ENCODE measurements at places on chromosomes 3 and 15.

DNA sequence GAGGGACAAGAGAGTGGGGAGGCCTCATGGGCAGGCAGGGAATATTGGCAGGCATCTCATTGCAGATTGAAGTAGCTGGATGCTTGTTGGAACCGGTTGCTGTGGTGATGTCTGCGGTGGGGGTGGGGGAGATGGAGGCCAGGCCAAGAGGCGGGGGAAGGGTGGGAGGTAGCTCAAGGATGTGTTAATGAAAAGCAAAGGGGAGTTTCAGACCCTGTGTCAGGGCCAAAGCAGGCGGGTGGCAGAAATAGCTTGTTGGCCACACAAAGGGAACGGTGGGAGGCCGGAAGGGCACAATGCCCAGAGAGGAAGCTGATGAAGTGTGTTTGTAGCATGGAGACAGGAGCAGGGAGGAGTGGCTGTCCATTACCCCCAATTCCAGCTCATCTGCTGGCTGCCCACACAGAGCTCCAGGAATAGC is 28.0 kb downstream of the CCDC33 start:
- no peaks in the 10 kb centered on the region for H3K4me1 ChIP-seq
- H3K27ac ChIP-seq = peak overlapping the region; percentile 81
- H3K36me3 ChIP-seq = no peaks in the 10 kb centered on the region
- DNase-seq = peak; percentile 69

DNA sequence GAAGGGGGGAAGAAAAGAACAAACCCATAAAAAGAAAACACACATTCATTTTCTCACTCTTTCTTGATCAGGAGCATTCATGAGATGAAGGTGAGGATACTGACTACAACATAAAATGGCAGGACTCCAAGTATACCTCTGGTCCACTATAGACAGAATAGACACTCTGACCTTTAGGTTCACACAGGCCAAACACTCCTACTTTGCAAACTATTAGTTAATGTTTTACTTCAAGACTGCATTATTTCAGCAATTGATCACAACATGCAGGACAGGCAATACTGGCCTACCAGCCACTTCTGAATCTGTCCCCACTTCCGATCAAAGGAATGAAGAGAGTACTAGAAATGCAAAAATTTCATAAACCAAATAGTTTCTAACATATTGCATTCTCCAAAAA is 47.0 kb downstream of the LRRFIP2 start:
- H3K27me3 ChIP-seq = no peaks in the 10 kb centered on the region
- H3K4me3 ChIP-seq = no peak overlapping the region
- DNase-seq = no peak
- peaks cover 4% of the 10 kb centered on the region for H3K36me3 ChIP-seq
- H3K27ac ChIP-seq = no peak overlapping the region

DNA sequence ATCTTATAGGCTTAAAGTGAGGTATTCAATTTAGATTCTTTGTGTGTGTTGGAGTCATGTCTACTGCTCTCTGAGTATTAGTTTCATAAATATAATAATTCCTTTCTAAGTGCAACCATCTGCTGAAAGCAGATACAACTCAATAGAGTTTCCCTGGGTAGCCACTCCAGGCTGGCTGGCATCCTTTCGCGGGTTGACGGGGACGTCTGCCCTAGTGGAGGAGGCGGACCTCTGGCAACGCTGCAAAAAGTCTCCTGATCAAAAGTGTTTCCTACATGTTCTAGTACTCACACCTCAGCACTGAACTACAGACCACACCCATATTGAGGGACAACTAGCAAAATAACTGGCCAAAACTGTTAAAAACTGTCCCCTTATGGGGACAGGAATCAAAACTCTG is 2.5 kb downstream of the MOBP start:
- H3K4me1 ChIP-seq = peaks cover 2% of the 10 kb centered on the region
- H3K27ac ChIP-seq = no peak overlapping the region
- no peaks in the 10 kb centered on the region for H3K36me3 ChIP-seq
- H3K27me3 ChIP-seq = no peaks in the 10 kb centered on the region
- no peak for DNase-seq
- no peak overlapping the region for H3K4me3 ChIP-seq

DNA sequence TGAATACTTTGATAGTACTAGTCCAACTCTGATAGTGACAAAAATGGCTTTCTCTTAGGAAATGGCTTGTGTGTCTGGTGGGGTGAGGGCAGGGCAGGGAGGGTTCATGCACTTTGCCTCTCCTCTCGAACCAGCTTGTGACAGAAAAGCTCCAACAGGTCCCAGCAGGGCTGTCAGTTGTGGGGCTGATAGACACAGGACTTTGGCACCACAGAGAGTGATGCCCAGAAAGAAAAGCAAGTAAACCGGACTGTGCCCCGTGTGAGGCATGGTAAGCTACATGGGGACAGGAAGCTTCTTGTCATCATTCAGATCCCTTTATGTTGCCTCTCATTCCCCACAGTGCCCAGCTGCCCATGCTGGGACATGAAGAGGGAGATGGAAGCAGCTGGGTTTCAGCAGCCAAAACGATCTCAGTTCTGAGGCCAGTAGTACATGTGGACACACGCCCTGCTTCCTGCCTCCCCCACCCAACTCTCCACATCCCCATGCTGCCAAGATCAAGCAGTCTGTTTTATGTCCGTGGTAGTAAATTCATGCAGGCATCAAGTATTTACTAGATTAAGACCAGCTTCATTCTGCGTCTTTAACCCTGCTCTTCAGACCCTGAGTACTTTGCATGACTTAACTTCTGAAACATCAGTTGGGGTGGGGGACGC is 29.7 kb upstream of the LIPC start:
- H3K27ac ChIP-seq = no peak overlapping the region

GRCh38 chr15:27418726-27419125 is 447.7 kb downstream of the GABRG3 start:
- peak; percentile 67 for DNase-seq
- H3K4me1 ChIP-seq = no peaks in the 10 kb centered on the region
- no peak overlapping the region for H3K27ac ChIP-seq
- no peaks in the 10 kb centered on the region for H3K27me3 ChIP-seq
- H3K4me3 ChIP-seq = no peak overlapping the region

- H3K4me1 ChIP-seq = peaks cover 2% of the 10 kb centered on the region
- no peak for DNase-seq
- no peak overlapping the region for H3K27ac ChIP-seq
These were observed 2.1 kb downstream of the CYB561D2 start for GRCh38 chr3:50352781-50353180.

- H3K27me3 ChIP-seq = peaks cover 30% of the 10 kb centered on the region
- no peaks in the 10 kb centered on the region for H3K36me3 ChIP-seq
- no peak for DNase-seq
- no peak overlapping the region for H3K27ac ChIP-seq
- H3K4me3 ChIP-seq = no peak overlapping the region
These were observed 134.3 kb downstream of the GADL1 start for GRCh38 chr3:30760040-30760695.
